Activated CD8-positive, alpha-beta T cell treated with anti-CD3 and anti-CD28 coated beads for 36 hours (primary cell): ENCODE measurements at places on chromosomes 2 and 18. TPM values are rescaled to one million over a fixed set of nuclear protein-coding genes. Genes with fewer than 3 reads are reported as not detected.

- no peak for DNase-seq
These were observed 72.7 kb downstream of the CAB39 start for GRCh38 chr2:230785346-230785745.

The CIDEA gene
- not detected for total RNA-seq

The SMCHD1 gene
- total RNA-seq: 98.9 TPM

DNA sequence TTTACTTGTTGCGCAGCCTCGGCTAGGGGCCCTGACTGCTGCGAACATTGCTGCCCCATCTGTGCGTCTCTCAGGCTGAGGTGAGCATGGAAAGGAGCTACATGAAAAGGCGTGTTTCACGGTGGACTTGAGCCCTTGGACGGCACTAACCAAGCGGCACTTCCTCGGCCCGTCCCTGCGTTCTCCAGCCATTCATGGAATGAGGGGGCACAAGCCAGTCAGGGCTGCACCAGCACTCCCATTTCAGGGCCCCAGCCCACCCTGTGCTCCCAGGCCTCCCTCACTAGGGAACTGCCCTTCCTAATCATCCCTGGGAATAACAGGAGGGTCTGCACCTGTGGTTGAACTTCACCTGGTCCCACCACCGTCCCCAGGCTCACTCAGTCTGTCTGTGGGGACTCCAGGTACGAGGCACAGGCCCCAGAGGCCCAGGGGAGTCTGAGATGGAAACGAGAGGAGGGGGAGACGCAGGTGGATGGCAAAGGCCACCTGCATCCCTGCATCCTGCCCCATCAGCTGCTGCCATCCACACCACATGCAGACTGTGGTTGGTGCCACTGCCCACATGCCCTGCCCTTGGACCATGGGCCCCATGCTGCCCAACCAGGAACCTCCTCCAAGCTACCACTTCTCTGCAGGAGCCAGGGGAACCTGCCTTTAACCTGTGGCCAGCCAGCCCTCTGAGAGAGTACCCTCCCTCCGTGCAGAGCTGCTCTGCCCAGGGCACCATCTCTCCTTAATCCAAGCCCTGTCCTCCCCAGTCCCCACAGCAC, 99.7 kb downstream of the EIPR1 start:
- DNase-seq: no peak

DNA sequence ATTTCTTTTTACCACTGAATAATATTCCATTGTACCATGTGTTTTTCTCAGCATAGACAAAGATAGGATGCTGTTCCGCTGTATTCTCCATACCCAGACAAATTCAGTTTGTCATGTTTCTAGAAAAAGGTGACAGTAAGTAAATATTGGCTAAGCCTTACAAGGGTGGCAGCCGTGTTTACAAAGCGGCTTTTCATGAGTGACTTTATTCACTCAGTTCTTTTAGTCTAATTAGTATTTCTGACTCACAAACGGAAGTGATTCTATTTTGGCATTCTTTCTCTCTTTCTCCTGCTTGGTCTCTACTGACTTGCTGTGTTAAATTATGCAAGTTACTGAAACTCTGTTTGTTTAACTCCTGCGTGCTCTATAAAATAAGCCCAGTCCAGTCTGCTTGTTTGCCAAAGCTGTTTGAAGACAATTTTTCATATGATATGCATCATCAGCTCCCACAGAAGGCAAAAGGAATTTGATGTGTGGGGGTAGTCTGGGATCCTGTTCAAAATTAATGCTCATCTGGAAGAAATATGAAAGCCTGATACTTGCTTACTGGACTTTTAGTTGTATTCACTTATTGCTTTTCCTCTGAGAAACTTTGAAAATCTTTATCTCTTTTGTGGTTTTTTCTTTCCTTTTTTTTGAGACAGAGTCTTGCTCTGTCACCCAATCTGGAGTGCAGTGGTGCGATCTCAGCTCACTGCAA, 2.3 kb upstream of the PLEKHH2 start:
- no peak for DNase-seq

DNA sequence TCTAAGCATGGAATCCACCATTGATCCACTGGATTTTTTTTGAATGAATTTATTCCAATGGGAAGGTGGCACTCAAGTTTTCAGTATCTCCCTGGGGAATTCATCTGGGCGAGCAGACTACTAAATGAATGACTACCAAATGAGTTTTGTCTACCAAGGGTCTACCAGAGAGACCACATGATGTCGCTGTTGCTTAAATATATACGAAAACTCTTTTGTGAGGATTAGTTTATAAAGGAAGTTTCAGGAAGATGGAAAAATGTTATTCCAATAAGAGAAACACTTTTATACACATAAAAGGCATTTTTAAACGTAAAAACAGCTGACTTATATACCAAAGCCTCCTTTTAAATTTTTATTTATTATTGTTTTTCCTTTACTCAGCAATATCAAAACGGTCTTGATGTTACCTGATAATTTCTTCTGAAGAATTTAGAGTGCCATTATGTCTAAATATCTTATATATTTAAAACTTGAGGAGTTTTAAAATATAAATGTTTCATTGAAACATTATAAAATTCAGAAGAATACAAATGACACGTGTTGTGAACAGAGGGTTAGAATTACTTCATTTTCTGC, 139.7 kb downstream of the HRH4 start:
- peak; percentile 18 for DNase-seq

DNA sequence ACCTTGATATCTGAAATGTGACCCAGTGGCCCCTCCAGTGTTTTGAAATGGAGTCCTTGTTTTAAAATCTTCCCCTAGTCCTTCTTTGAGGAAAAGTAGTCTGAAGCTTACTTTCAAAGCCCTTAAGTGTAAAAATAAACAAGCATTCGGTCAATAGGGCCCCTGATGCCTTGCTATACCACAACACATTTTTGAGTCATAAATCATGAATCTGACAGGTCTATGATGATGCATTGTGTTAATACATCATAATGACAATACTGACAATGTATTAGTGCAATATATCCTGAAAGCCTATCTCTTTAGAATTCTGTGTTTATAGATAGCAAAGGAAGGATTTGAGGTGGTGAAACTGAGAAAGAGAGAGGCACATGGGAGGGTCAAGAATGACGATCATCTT, 464.2 kb downstream of the MEIS1 start:
- DNase-seq: no peak

GRCh38 chr2:213079756-213080155, 71.7 kb downstream of the IKZF2 start:
- DNase-seq: no peak

The GNLY gene
- 52.6 TPM for total RNA-seq

DNA sequence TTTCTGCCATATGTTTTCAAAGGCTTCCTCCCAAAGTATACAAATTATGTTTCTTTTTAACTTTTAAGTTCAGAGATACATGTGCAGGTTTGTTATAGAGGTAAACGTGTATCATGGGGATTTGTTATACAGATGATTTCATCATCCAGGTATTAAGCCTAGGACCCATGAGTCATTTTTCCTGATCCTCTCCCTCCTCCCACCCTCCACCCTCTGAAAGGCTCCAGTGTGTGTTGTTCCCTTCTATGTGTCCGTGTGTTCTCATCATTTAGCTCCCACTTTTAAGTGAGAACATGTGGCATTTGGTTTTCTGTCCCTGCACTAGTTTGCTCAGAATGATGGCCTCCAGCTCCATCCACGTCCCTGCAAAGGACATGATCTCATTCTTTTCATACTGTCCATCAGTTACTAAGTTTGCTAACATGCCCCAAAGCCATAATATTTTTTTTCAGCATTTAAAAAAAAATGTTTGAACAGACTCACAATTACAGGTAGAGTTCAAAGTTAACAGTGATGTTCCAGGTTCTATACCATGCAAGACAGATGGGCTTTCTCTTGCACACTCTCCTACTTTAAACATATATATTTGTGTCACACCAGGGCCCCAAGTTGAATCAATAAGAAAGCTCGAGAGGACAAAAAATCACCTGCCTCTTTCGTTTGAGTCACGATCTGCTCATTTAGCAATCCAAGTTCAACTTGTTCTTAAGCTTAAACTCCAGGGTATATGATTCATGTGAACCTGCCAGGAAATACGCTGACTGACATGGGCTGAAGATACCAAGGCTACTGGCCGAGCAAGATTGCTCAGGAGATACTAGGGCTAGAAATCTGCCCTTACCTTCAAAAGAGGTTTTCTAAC, 77.6 kb downstream of the AP1S3 start:
- DNase-seq: no peak

The SLC9A4 gene
- total RNA-seq: 0.07 TPM

DNA sequence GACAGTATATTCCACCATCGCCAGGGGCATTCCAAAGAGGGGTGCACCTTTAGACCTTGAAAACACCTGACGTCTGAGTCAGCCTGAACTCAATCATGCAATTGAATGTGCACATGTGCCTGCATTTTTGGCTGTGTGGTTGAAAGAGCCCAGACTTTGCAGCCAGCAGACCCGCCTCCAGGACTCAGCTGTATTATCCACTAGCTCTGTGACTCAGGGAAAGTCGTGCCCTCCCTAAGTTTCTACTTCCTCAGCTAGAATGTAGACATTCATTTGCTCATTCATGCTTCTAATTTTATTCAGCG, 94.2 kb downstream of the LRRC30 start:
- DNase-seq: no peak

DNA sequence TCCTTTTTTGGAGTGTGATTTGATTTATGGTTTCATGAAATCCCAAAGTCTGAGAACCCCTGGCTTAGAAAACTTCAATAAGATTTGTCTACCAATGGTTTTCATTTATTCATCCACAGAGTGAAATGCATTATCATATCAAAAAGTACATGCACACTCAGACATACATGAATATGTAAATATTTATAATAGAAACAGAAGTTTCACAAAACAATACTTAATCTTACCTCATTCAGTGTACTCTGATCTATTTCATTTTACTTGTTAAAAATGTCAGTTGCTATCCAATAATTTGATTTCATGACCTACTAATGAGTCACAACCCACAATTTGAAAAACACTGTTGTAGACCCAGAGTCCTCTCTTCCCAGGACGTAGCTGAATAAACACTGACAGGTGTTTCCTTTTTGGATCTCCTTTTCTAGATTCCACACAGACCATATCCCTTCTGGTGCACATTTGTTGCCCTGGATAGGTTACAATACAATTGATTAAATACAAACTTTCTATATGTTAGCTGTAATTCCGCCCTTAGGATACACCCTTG, 10.4 kb upstream of the CAVIN2 start:
- no peak for DNase-seq

GRCh38 chr2:23347471-23348092, 37.4 kb upstream of the KLHL29 start:
- DNase-seq: no peak

GRCh38 chr2:46369783-46370182, 72.6 kb downstream of the EPAS1 start:
- DNase-seq: peak; percentile 39

GRCh38 chr2:126317790-126318431, 338.0 kb upstream of the GYPC start:
- no peak for DNase-seq

DNA sequence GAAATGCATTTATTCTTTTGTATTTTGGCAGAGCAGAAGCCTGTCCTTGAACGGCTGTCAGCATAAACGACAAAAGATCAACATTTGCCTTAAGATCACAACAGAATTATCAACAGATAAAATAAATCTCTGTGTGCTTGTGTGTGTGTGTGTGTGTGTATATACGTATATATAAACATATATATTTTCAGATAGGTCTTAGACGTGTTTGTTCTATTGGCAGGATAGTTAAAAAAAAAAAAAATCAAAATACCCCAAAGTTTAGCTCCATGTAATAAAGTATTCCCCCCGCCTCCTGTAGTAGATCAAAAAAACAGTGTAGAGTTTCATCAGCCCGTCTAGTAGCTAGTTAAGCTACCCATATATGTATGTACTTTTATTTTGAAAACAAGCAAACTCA, 107.9 kb downstream of the CHN1 start:
- DNase-seq: no peak

GRCh38 chr2:234678711-234679110, 181.8 kb upstream of the ARL4C start:
- DNase-seq: no peak

The ABCB11 gene
- not detected for total RNA-seq

GRCh38 chr18:35904389-35905037, 68.0 kb upstream of the RMP24 start:
- DNase-seq: no peak

The SNTG2 gene
- 2.5 TPM for total RNA-seq

- DNase-seq: no peak
These were observed 65.2 kb downstream of the CIB4 start for GRCh38 chr2:26575836-26576564.

- DNase-seq: peak; percentile 47
These were observed 19.1 kb downstream of the SULT1C4 start for GRCh38 chr2:108396845-108397244.

The UGT1A8 gene
- total RNA-seq: not detected
